ENCODE measurements at places on chromosomes 7 and 10.

DNA sequence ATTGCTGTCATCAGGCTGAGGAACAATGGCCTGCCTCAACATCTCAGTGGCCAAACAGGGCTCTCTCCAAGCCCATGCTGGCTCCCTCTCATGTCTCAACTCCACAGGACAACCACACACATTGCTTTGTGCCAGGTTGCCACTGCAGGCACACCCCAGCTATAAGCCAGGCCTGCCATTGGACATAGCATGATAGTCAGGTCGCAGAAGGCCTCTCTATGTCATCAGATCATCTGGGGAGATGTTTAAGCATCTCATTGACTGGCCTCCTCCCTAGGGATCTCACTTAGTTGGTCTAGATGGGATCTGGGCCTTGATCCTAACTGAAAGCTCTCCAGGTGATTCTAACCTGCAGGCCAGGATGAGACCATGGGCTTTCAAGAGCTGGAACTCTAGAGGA, 257.2 kb downstream of the GRID1 start:
- DNase-seq: no peak

GRCh38 chr10:110865186-110865808, 6.4 kb upstream of the PDCD4 start:
- no peak for DNase-seq

DNA sequence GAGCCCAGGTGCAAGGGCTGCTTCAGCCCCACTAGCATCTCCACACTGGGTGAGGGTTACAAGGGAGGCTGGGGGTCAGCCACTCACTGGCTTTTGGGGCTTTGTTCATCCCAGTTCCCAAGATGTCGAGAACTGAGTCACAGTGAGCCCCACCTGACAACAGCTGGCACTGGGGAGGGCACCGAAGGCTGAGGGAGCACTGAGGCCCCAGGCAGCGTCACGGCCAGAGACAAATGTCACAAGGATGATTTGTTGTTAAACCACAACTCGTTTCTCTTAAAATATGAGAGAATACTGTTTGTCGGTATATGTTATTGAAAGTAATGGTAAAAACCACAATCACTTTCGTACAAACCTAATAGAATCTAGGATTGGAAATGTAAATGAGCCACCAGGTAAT, 219.9 kb downstream of the CELF2 start:
- DNase-seq: no peak

GRCh38 chr10:69816521-69816920, 14.8 kb downstream of the COL13A1 start:
- DNase-seq: no peak

DNA sequence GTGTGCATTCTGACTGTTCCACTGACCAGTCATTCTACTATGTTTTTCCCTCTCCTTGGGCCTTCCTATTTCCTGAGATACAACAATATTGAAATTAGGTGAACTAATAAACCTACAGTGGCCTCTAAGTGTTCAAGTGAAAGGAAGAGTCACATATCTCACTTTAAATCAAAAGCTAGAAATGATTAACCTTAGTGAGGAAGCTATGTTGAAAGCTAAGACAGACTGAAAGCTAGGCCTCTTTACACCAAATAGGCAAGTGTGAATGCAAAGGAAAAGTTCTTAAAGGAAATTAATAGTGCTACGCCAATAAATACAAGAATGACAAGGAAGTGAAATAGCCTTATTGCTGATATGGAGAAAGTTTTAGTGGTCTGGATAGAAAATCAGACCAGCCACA, 5.7 kb upstream of the DYNC1I1 start:
- no peak for DNase-seq

GRCh38 chr10:91444211-91445182, 34.4 kb downstream of the HECTD2 start:
- no peak for DNase-seq

- DNase-seq: no peak
Observed at GRCh38 chr7:28224675-28225074, 44.1 kb upstream of the JAZF1 start.

GRCh38 chr10:20274571-20274970, 458.3 kb downstream of the PLXDC2 start:
- DNase-seq: no peak

- DNase-seq: no peak
Observed at GRCh38 chr7:920351-921070, 34.0 kb downstream of the ADAP1 start.

GRCh38 chr10:61835946-61836887, 65.3 kb upstream of the ARID5B start:
- DNase-seq: no peak

GRCh38 chr7:43808410-43808809, 49.9 kb downstream of the BLVRA start:
- peak; percentile 9 for DNase-seq

GRCh38 chr10:114822444-114823076, 980 bp downstream of the FHIP2A start:
- DNase-seq: peak; percentile 2

DNA sequence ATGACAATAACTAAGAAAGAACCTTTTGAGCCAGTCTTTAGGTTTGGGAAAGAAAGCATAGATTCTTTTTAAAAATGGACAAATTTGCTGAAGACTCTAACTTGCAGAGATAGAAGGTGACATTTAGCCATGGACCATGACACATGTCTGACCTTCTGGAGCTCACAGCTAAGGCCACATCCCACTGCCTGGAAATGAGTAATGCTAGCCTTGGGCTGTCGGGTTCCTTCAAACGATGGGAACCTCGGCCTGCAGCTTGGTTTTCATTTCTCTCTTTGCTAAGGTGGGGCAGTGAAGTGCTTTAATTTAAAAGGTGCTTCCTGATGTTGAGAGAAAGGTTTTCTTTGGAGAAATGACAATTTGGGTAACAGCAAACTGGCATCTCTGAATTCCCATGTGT, 223.2 kb downstream of the FANK1 start:
- DNase-seq: no peak

- DNase-seq: no peak
Observed at GRCh38 chr10:71496927-71497762, 100.4 kb downstream of the CDH23 start.

- DNase-seq: no peak
Observed at GRCh38 chr7:50959560-50959959, 176.9 kb upstream of the GRB10 start.

- no peak for DNase-seq
Observed at GRCh38 chr10:14377591-14378175, 47.0 kb upstream of the FRMD4A start.

DNA sequence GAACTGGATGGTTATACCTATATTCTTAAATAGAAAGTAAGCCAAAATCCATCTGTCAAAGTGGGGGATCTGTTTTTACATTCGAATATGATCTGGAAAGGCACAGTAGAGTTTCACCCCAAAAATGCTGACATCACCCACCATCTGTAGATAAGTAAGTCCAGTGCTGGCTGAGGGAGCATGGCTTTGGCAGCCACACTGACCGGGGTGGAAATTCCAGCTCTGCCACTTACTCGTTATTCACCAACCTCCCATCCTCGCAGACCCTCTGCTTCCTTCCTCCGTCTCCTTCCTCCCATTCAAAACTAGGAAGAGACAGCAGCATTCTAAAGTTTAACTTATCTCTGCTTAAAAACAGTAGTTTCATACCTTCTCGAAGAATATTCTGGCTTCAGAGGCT, 84.9 kb upstream of the GATA3 start:
- DNase-seq: no peak

DNA sequence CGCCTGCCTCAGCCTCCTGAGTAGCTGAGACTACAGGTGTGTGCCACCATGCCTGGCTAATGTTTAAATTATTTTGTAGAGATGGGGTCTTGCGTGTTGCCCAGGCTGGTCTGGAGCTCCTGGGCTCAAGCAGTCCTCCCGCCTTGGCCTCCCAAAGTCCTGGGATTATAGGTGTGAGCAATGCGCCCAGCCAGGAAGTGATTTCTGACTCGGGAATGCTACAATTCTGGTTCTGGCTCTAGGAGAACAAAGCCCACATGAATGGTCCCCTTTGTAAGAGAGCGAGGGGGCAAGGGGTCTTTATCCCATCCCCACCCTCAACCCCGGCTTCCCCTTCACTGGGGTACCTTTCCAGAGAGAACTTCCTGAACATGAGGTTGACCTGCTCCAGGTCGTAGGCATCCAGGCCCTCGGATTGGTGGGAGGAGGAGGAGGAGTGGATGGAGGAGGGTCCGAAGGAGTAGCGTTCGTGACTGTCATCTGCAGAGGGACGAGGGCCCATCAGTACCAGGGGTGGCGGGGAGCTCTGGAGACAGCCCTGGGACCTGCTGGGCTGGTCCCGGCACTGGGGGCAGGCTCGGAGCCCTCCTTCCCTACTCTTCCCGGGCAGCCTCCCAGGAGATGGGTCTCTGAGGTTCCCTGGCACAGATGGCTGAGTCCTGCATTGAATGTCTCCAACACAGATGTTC, 79.9 kb upstream of the GNA12 start:
- no peak for DNase-seq

DNA sequence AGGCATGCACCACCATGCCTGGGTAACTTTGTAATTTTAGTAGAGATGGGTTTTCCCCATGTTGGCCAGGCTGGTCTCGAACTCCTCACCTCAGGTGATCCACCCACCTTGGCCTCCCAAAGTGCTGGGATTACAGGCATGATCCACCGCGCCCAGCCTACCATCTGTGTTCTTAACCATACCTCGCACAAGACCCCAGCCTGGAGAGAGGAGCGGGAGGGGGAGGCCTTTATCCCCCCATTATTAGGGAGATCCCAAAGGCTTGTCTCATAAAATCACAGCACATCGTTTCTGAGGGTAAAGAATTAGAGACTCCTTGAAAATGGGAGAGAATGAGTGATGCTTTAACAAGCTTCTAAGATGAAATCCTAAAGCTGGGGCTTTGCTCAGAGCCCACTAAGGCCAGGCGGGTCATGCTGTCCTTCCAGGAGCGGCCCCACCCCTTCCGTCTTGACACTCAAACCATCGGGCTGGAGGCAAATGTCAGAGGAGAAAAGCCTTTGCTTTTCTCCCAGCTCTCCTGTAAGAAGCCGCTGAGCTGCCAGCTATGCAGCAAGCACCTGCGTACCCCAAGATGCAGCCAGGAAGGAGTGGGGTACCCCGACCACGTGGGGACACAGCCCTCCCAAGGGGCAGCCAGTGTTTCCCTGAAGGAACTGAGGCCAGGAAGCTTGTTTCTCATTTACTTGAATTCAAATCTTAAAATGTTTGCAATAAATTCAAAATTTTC, 339.7 kb downstream of the PTPRN2 start:
- no peak for DNase-seq

Data from stimulated activated CD8-positive, alpha-beta memory T cell treated with anti-CD3 and anti-CD28 coated beads, Interleukin-4, amount 100 ng/mL, for 1 hour (primary cell).